ENCODE measurements at places on chromosomes 5 and 9.

- no peak for DNase-seq
These were observed 262.9 kb downstream of the SEMA5A start for GRCh38 chr5:9283021-9283420.

DNA sequence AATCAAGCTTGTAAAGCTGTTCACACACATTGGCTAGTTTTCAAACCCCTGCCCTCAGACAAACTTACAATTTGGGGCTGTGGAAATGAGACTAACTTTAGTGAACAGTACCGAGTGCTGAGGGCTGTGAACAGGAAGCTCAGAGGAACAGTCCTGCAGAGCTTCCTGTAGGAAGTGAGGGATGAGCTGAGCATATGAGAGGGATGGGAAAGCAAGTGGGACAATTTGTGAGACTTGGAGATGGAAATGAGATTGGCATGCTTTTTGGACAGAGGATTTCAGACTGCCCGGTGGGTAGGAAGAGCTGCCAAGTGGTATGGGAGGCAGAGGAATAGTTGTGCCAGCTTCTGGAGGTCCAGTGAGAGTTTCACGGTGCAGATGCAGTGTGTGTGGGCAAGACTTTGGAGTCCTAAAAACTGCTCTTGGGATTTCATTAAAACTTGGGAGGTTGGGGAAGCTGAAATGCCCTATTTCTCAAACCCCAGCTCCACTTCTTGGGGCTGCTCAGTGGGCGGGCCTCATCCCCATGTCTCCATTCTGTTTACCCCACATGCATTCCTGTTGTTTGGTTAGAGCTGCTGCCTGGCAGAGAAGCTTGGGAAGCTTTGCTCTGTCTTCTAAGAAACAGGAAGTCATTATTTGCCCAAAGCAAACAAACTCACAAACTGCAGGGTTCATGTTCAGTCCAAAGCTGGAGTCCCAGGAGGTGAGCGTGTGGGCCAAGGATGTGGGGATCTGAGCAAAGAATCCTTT lies 267.5 kb downstream of the ZSWIM6 start:
- no peak for DNase-seq

DNA sequence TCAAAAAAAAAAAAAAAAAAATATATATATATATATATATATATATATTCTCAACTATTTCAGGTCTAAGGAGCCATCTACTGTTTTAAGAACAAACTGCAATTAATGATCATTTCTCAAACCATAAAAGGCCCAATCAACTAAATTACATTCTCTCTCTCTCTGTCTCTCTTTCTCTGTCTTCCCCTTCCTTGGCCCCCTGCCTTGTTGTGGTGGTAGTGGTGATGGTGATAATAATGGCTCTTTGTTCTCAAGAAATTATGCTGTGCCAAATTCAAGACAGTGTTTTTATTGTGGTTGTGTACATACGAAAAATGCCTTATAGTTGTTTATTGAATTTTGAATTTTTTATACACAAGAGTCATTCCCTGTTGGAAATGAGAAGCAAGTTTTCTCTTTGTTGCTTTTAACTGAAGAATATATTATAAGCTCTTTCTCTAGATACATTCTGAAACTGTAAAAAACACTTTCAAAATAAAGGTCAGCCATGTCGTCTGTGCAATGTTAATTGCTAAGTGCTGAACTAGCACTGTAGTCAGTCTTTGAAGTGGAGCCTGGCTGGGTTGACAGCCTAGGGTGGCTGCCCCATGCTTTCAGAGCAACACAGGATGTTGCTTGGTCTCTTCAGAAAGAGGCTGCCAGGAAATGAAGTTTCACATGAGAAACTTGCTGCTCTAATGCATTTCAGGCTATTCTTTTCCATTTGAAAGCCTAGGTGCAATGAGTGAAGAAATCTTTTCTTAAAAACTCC lies 96.0 kb downstream of the HINT1 start:
- DNase-seq, result no peak

GRCh38 chr9:95857896-95858295 lies 17.6 kb upstream of the ERCC6L2 start:
- DNase-seq, result no peak

GRCh38 chr5:55856516-55857246 lies 5.5 kb downstream of the IL31RA start:
- no peak for DNase-seq

DNA sequence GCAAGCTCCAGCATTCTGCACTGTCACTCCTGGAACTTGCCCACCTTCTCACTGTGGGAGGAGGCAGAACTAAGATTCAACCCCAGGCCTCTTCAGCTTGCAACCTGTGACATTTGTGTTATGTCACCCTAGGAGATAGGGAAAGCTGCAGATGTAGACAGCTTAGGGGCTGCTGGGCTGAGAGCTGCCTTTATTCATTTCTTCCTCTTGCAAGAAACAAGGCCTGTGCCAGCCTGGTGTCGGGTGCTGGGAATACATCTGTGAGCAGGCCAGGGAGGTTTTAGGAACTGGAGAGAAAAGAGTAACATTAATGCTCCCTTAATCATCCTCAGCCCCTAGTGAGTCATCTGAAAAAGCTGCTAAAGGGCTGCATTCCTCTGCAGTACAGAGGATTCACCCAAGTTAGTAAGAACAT lies 101.8 kb downstream of the FGF18 start:
- DNase-seq, result no peak

DNA sequence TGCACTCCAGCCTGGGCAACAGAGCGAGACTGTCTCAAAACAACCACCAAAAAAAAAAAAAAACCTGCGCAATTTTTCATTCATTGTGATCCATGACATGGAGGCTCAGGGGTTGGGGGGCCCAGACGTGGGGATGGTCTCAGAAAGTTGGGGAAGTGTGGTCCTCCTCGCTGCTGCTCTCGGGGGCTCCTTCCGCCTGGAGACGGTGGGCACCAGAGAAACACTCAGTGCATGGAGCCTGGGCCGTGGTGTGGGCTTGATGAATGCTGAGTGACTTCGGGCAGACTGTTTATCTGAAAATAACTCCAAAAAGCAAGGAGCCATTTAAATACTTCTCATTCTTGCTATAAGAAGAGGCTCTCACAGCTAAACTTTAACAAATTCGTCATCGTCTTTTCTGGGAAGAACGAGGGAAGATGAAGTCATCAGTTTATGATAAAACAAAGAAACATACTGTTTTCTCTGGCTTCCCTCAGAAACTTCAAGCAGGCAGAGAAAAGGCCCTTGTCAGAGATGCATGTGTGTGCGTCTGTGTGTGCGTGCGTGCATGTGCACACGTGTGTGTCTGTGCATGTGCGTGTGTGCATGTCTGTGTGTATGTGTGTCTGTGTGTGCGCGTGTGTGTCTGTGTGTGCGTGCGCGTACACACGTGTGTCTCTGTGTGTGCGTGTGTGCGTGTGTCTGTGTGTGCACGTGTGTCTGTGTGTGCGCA lies 35.0 kb downstream of the RASGEF1C start:
- no peak for DNase-seq

DNA sequence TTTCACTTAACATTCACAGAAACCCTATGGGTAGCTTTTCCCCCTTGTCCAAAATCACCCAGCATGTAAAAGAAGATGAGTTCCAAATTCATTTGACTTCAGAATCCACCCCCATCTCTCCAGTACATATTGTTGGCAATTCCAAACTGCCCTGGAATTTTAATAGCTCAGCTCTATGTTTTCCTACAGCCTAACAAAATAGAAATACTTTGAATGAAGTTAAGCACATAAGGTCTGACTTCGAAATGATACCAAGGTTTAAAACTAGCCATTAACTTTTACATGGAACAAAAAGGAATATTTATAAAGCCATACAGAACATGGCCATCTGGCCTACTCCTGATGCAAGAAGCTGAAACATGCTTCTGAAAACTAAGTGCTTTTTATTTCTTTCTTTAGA lies 634.3 kb downstream of the PDE4D start:
- no peak for DNase-seq

DNA sequence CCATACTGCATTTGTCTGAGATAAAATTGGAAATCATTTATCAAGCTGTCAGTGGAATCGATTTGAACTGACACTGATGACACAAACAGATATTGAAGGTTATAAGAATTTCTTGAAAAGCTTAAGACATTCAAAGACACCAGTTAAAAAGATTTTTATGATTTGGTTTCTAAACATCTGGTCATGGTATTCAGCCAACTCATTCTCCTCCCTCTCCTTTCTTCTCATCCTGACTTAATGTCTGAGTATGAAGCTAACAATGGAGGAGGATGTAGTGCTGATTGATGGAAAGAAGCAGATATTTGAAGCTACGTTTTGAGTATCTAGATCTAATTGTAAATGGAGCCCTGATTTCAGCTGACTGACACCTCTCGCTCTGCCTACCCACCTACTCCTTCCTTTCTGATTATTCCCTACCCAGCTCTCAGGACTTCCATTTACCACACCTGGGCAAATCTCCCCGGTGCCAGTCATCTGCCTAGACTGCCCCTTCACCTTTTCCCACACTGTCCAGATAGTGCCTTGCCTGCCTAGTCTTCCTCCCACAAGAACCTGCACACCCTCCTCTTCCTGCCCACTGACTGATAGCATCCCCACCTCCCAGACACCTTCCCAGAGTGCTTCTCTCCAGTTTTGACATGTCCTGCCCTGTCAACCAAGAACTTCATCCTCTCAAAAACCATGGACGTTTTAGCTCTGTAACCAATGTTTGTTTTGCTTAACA lies 20.7 kb upstream of the LIFR start:
- no peak for DNase-seq

- no peak for DNase-seq
These were observed 159.2 kb upstream of the SLC24A2 start for GRCh38 chr9:19947996-19948395.

DNA sequence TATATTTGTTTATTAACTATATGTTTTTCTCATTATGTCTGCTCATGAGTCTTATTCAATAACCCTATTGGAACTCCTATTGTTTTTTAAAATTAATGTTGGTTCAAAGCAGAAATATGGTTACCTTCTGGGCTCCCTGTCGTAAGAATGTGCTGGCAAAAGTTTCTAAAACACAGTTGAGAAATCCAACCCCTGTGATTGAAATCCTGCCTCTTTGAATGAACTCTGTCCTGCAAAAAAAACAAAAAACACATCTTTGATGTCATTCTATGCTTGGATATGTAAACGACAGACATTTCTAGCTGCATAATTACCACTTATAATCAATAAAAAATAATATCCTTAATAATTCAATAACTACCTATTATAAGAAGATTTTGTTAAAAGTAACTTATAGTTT lies 38.8 kb downstream of the PRELID2 start:
- no peak for DNase-seq
